Inflammatory macrophage (primary cell): ENCODE measurements at places on chromosomes 1 and 21.

- DNase-seq = no peak
Observed at GRCh38 chr1:2911421-2912178, 109.7 kb upstream of the ACTRT2 start.

DNA sequence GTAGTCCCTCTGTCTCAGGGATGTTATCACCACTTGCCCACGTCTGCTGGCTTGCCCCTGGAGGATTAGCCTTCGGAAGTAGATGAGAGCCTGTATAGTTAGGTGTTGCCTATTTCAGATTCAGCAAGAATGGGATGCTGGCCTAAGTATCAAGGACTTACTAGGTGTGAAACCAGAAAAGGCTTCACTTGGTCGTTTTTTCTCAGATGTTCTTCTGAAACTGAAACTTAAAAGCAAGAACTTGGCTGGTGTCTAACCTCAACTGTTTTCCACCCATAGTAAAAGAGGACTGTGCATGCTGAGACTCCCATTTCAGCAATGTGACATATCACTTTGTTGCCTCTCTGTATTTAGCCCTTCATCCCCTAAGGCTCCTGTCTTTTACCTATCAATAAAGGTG, 67.0 kb upstream of the LRRC53 start:
- DNase-seq = no peak

- DNase-seq = no peak
Observed at GRCh38 chr1:226490426-226490809, 58.1 kb upstream of the STUM start.

GRCh38 chr1:202275061-202275770, 66.5 kb downstream of the UBE2T start:
- DNase-seq = no peak

DNA sequence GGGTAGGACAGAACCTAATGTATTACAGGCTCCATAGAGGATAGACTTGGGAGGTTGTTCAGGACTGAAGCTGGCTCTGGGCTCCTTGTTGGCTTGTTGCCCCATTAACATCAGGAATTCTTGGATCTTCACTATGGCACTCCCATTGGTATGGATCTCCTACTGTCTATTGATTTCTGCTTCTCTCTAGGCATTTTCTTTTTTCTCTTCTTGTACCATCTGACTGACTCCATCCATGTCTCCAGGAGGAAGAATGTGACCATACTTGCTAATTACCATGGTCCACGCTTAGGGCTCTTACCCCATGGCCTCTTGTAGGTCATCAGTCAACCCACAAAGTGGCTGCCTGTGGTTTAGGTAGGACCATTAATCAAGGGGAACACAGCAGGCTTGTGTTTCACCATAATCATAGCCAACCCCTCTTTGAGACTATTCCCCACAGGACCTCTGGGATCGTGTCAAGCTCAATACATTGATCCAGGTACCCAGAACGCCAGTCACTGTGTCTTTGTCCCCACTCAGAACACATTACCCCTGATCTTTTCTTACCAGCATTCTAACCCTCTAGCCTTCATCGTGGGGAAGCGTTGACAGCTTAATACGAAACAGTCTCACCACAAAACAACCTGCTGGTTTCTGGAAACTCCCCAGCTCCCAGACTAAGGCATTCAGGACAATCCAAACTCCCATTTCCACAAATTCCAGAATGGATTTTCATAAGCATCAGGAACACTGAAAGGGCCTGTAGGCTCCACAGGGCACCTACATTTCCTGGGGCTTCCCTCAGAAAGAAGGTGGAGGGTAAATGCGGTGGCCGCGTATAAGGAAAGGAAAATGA, 97.1 kb downstream of the ETS2 start:
- DNase-seq = no peak

- DNase-seq = peak; percentile 81
Observed at GRCh38 chr1:52141513-52142219, at the start of gene ZFYVE9. TSS of gene ZFYVE9 (plus strand) at chr1:52142089. CDS start at chr1:52233207, 91,118 bp downstream.

DNA sequence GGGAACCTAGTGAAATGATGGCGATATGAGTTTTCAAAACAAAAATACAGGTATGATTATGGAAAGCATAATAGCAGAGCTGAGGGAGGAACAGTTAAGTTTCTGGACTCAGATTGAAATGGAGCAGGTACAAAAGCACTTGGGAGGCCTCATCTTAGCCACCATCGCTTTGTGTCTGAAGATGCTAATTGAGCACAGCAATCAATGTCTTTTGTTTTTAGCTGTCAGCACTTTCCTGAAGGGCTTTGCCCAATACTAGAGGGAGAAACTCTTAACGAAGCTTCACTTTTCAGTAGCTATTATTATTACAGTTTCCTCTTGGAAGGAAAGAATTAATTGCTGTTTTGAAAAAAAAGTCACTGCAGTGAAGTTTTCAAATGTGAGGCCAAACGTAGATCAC, 348.7 kb downstream of the RWDD3 start:
- DNase-seq = no peak

GRCh38 chr21:40049031-40049930, 182.0 kb downstream of the PCP4 start:
- DNase-seq = no peak

DNA sequence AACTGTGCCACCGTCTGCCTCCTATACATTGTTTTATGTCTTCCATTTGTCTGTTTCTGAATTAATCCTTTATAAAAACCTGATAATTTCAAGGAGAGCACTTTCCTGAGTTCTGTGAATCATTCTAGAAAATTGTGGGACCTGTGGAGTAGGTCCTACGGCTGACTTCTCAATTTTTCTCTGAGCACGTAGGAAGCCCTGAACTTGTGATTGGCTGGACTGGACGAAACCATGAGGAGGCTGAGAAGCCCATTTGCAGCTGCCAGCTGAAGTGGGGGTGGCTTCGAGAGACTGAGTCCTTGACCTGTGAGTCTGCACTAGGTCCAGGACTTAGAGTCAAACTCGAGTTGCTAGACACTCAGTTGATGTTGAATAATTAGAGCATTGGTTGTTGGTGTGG, 277.1 kb upstream of the NCAM2 start:
- no peak for DNase-seq

DNA sequence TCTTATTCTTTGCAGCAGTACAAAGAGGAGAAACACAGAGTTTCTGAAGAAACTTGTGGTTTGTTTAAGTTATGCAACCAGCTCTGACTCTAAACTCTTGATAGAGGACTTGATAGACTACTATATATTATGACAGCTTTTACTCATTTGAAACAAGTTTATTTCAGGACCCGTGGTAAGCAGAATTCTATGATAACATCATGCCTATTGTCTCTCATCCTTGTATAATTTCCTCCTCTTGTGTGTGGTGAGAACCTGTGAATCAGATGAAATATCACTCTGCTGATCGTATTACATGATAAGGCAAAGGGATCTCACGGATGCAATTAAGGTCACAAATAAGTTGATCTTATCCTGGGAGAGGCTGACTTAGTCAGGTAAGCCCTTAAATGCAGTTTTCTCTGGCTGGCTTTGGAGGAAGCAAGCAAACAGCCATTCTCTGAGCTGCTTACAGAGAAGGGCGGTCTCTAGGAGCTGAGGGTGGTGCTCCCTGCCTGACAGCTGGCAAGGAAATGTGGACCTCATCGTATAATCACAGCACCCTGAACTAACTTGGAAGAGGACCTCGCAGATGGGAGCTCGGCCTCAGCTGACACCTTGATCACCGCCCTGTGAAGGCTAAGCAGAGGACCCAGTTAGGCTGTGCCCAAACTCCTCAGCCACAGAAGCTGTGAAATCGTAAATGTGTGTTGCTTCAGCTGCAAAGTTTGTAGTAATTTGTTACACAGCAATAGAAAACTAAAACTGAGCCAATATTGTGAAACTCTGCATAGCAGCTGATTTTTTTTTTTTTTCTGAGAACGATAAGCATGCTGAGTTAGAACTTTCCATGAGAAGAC, 151.1 kb upstream of the DPT start:
- no peak for DNase-seq

GRCh38 chr1:153375511-153375910, at the start of gene S100A12:
TSS of gene S100A12 (minus strand) at chr1:153375621. CDS start at chr1:153374592, 1,029 bp downstream.
- DNase-seq = peak; percentile 75

- DNase-seq = no peak
Observed at GRCh38 chr1:69483246-69483645, 84.5 kb upstream of the LRRC7 start.

GRCh38 chr1:211279340-211279739, 20.2 kb downstream of the RCOR3 start:
- DNase-seq = no peak

GRCh38 chr21:42476388-42477331, 19.4 kb downstream of the RSPH1 start:
- DNase-seq = no peak

- no peak for DNase-seq
Observed at GRCh38 chr1:185759061-185759460, 24.9 kb downstream of the HMCN1 start.

DNA sequence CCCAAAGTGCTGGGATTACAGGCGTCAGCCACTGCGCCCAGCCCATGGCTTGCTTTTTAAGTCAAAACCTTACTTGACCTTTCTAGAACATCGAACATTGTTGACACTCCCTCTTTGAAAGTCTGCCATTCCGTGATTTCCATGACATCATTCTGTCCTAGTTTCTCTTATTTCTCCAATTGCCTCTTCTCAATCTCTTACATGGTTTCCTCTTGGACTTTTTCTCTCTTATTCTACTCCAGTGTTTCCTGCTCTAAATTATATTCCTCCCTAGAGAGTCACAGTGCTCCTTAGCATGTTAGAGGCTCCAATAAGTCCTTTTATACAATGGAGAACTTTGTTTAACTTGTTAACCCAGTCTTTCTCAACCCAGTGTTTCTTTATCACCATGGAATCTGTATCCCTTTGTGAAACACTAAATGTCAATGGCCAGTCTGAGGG, 25.5 kb downstream of the JAM2 start:
- no peak for DNase-seq

- DNase-seq = no peak
Observed at GRCh38 chr1:11705596-11705995, 14.1 kb downstream of the DRAXIN start.

DNA sequence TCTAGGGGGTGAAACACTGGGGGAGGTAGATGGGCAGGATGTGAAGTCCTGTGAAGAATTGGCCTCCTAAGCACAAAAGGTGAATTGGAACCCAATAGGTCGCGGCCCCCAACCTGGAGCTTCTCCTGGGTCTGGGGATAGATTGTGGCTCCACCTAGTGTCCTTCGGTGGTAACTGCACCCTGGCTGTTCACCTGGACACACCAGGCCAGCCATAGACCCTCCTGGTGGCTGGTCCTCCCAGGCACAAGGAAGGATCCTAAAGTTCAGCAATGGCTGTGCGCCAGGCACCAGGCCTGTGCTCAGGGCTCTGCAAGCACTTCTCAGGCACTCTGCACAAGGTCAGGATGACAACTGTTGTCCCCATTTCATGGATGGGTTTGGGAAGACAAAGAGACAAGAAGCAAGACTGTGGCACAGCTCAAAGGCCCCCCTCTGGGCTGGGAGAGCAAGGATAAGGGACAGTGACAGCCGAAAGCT, 13.5 kb downstream of the ESPN start:
- DNase-seq = peak; percentile 24

- no peak for DNase-seq
Observed at GRCh38 chr1:109764561-109765482, 1.1 kb upstream of the EPS8L3 start.

DNA sequence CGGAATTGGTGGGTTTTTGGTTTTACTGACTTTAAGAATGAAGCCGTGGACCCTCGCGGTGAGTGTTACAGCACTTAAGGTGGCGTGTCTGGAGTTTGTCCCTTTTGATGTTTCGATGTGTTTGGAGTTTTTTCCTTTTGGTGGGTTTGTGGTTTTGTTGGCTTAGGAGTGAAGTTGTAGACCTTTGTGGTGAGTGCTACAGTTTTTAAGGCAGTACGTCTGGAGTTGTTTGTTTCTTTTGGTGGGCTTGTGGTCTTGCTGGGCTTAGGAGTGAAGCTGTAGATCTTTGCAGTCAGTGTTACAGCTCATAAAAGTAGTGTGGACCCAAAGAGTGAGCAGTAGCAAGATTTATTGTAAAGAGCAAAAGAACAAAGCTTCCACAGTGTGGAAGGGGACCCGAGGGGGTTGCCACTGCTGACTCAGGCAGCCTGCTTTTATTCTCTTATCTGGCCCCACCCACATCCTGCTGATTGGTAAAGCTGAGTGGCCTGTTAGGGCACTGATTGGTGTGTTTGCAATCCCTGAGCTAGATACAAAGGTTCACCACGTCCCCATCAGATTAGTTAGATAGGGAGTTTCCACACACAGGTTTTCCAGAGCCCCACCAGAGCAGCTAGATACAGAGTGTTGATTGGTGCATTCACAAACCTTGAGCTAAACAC, 20.9 kb downstream of the HENMT1 start:
- no peak for DNase-seq

GRCh38 chr1:206809504-206810084, 37.3 kb upstream of the IL10 start:
- DNase-seq = peak; percentile 45

GRCh38 chr1:32701951-32702598, 495 bp downstream of the SYNC start:
- DNase-seq = no peak

GRCh38 chr1:31199949-31200348, 39.7 kb downstream of the NKAIN1 start:
- no peak for DNase-seq

GRCh38 chr1:44553771-44554170, 120.5 kb downstream of the TMEM53 start:
- no peak for DNase-seq

- no peak for DNase-seq
Observed at GRCh38 chr21:42069843-42070242, 1.3 kb upstream of the UMODL1 start.

DNA sequence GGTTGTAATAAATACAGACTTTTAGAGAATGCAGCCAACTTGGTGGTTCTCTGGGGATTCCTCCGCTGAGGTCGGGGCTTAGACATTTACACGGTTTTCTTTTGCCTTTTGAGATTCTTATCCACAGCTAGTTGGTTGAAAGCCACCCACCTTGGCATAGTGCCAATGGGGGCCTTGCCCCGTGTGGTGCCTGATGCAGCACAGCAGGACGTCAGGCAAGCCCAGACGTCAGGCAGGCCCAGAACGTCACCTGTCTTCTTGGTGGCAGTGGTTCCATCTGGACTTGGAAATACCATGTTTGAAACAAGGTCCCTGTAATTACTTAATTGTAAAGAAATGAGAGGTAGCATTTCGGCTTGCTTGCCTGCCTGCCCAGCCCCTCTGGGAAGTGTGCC, 78.5 kb downstream of the GALNT2 start:
- no peak for DNase-seq

DNA sequence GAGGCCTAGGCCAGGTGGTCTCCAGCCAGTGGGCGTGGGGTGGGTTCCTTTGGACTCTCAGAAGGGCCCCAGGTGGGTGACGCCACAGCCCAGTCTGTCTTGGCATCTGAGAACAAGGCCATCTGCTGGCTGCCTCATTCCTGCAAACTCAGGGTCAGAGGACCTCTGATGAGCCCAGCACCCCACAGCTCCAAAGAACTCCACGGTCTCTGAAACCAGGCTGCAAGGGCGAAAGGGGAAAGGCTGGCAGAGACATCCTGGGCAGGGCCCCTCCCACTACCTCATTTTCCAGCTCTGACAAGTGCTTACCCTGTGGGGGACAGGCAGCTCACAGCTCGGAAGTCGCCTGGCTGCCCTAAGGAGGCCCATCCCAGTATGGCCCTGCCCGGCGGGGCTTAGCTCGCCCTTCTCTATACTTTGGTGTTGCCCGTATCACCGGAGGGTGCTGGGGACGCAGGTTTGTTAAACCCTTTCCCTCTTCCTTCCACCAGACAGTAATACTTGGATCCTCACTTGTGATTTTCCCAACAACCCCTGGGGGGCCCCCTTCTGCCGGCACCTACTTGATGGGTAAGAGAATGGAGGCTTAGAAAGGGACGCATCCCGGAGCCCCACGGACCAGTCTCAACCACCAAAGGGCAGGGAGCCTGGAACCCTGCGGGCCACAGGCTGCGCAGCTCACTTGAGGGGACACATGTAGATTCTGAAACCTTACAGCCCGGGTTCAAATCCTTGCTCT, 10.9 kb upstream of the EDN2 start:
- peak; percentile 10 for DNase-seq
